ENCODE measurements at places on chromosomes 16 and 17.

DNA sequence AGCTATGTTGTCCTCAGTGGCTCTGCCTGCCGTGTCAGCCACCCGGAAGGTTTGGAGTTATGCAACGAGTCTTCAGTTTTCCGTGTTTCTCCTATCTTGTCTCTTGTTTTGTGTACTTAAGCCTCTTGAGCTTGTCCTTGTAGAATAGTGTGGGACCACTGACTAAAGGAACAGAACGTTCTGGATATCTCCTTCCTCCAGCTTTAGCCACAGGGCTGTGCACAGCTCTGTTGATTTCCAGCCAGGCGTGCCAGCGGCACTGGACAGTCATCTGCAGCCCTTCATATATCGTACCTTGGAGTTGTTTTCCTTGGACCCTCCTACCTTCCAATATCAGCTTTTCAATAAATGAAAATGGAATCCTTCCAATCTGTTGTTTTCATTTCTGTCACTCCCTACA lies 39.8 kb downstream of the TMEM11 start:
- DNase-seq: no peak

DNA sequence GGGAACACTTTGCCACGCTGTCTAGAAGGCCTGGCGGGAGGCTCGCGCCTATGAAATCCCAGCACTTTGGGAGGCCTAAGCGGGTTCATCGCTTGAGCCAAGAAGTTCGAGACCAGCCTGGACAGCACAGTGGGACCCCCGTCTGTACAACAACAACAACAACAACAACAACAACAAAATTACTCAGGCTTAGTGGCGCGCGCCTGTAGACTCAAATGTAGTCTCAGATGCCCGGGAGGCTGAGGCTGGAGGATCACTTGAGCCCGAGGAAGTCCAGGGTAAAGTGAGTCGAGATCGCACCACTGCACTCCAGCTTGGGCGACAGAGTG lies 297 bp upstream of the SLFN13 start:
- no peak for DNase-seq

DNA sequence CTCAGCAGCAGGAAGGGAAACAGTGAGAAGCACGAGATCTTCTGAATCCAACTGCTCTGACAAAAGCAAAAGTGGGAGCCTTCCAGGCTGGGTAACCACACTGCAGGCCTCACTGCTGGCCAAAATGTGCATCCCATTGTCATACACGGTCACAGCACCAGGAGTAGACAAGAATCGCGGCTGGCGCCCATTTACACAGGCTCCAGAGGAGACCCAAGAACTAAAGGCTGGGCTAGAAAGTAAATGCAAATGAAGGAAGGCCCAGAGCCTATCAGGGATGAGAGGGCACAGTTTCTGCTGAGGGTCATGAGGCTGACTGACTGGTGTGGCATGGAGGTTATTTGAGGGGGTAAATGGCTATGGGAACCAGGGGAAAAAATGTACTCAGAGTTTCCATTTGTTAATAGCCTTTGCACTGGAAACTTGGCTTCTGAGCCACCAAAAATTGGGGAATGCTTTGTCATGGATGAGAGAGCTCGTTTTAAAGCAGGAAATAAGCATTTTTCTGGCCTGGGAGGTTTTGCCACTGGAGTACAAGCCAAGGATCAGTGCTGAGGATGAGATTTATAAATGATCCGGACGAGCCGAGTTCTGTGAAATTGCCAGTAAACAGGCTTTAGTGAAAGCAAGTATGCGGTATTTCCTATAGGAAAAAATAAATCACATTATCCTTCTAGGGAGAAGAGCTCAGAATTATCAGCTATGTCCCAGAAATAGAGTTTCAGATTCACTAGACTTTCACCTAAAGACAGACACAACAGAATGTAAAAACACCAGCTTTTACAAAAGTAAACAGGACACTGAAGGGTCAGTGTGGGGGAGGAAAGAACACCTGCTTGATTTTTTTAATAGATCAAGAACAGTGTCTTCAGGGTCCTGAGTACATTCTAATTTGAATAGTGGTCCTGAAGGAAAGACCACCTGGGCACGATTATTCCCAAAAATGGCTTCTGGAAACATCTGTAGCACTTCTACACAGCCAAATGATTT lies 66.9 kb upstream of the GSG1L start:
- DNase-seq: no peak

DNA sequence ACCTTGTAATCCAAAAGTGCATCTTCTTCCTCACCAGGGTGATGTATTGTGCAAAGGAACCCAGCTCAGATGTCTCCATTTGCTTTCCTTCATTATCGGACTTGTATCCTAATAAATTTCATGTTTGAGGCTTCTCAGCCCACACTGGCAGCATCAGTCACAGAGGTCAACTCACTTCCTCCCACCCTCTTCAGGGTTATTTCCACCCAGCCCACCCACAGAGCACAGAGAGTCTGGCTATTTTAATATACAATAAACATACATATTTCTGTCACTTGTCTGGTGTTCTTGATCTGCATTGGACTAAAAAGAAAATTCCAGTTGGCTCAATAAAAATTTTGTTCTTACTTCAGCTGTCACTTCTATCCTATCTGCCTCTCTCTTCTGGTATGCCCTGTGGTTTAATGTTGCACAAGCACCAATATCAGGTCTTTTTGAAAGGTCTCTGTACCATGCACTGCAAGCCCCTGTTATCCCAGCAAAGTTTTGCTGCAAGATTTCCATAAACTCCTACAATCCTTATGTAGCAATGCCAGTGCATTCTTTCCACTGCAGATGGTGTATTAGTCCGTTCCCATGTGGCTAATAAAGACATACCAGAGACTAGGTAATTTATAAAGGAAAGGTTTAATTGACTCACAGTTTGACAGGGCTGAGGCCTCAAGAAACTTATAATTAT lies 201.8 kb downstream of the CDH11 start:
- DNase-seq: no peak

DNA sequence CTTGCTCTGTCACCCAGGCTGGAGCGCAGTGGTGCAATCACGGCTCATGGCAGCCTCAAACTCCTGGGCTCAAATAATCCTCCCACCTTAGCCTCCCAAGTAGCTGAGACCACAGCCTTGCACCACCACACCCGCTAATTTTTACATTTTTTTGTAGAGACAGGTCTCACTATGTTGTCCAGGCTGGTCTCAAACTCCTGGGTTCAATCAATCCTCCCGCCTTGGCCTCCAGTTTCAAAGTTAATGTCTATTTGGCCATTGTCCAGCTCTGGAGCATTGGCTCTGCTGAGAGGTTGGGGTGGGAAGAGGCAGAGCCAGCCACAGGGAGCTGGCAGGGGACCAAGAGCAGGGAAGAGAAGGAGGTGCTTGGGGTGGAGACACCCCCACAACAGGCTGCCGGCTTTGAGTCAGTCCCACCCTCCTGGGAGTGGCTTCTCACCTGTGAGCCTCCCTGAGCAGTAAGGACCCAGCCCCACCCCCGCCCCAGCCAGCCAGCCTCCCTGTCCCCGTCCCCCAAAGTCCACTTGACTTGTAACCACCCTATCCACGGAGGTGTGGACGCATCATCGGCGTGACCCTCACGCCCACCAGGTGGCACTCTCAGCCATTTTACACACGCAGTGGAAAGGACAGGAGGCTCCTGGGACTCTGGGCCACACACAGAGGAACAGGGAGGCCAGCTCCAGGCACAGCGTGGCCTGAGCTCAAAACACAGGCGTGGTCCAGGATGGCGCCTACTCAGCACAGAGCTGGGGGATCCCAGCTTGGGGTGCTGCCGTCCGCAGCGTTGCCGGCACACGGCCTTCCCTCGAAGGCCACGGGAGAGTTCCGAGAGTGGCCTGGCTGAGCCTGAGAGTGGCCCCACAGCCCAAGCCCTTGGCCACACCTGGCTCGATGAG lies 22.8 kb upstream of the PVALEF start:
- peak; percentile 76 for DNase-seq

DNA sequence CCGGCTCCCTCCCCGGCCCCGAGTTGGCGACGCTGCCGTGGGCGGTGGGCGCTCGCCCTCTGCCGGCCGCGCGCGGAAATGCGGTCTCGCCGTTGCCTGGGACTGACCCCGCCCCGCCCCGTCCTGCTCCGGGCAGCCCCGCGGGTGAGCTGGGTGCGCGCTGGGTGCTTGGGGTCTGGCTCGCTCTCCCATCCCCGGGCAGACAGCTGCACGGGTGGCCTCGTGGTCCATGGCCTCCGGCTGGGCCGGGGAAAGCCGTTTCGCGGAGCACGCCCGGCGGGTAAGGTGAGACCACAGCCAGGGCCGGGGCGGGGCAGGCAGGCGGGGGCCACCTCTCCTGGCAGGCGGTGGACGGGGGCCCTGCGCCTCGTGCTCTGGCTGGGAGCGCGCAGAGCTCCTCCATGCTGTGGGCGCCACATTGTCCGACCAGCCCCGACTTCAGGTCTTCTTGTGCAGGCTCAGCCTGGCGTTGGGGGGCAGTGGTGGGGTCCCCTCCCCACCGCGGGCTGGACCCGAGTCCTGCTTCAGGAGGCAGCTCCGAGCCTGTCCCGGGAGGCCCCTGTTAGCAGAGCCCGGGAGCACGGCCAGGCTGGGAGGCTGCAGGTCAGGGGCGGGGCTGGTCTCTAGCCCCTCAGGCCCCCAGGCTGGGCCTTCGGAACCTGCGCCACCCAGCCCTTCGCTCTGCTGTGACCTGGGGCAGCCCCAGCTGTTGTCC lies 7.0 kb upstream of the C1QTNF8 start:
- peak; percentile 82 for DNase-seq

DNA sequence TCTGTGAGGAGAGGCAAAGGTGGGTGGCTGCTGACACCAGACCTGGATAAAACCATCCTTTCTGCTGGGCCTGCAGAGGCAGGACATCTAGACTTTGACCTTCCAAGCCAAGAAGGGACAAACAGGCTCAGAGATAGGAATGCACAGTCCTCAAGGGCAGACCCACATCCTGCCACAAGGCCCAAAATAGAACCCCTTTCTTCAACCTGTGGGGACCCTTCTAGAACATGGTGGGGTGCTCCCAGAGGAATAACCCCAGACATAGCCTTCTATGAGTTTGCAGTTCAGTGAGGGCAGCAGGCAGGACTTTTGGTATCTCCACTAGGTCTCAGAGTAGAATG lies 3.8 kb upstream of the CBFB start:
- no peak for DNase-seq

- DNase-seq: no peak
Measured at GRCh38 chr17:3007651-3008121, 55.7 kb downstream of the OR1D5 start.

- no peak for DNase-seq
Measured at GRCh38 chr17:34993031-34993430, 12.7 kb downstream of the LIG3 start.

DNA sequence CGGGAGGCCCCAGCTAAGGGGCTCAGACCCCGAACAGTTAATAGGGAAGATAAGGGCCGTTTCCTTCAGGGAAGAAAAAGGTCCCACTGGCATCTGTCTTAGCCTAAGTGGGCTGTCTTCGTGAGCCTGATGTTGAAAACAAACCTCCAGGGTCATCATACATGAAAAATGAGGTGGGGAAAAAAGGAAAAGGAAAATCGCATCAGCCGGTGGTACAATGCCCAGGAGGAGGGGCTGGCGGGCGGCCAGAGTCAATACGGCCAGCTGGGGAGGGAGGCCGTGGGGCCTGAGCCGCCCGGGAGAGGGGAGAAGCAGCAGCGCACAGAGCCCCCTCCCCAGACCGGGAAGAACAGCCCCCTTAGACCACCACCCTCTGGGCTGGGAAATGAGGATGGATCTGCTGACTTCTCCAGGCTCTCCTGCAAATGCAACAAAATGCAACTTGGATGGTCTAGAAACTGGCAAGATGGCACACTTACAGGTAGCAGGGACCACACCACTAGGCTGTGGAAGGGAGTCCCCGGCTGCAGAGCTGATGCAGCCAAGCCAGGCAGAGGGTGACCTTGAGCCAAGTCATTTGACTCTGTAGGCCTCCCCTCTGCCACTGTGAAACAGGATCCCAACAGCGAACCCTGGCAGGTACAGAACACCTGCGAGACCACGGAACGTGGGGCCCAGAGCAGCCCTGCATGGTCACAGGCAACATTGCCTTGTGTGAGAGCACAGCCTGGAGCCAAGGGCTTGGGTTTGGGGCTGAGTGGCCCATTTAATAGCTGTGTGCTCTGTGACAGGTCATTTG lies 448.5 kb downstream of the SOX9 start:
- DNase-seq: no peak

- DNase-seq: peak; percentile 73
Measured at GRCh38 chr17:59842901-59843652, 49.7 kb downstream of the TUBD1 start.
